ENCODE measurements at places on chromosomes 11 and 22.

DNA sequence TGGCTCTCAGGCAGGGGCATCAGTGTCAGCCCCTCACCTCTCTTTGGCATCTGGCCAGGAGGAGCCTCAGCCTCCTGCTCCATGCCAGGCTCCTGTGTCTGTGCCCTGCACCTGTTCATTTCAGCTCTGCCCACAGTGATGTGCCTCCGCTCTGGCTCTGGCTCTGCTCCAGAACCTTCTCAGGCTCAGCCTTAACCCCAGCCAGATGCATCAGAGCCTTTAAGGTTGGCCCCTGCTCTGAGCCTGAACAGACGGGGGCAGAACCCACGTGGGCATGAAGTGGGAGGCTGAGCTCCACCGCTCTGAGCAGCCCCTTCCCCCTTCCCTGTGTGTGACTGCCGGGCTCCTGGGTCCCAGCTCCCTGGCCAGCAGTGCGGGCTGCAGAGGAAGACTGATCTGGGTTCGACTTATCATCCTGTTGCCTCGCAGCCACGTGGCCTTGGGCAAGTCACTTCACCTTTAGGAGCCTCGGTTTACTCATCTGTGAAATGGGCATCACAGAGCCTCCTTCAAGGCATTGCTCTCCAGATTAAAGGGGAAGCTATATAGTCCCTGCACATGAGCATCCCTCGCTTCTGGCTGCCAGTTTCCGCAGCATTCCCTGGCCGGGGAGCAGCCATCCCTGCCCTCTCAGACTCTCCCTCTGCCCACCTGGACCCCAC, 44.7 kb upstream of the RTL6 start:
- no peak for DNase-seq

DNA sequence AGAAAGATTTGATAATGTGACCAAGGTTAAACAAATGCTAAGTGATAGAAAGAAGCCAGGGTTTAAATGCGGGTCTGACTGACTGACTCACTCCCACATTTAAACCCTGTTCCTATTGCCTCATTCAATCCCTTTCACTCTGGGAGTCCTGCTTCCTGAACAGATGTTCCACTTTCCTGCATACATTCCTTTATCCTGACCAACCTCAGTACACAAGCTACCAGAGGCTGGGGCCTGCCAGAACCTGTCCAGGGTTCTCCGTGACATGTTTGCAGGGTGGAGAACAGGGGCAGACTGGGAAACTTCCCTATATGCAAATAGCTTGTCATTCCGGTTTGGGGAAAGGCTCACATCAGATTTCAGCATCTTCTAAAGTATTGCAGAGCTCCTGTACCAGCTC, 3.0 kb upstream of the ANKK1 start:
- DNase-seq, result no peak

- DNase-seq, result no peak
These were observed 8.1 kb downstream of the EHD1 start for GRCh38 chr11:64870176-64870892.

DNA sequence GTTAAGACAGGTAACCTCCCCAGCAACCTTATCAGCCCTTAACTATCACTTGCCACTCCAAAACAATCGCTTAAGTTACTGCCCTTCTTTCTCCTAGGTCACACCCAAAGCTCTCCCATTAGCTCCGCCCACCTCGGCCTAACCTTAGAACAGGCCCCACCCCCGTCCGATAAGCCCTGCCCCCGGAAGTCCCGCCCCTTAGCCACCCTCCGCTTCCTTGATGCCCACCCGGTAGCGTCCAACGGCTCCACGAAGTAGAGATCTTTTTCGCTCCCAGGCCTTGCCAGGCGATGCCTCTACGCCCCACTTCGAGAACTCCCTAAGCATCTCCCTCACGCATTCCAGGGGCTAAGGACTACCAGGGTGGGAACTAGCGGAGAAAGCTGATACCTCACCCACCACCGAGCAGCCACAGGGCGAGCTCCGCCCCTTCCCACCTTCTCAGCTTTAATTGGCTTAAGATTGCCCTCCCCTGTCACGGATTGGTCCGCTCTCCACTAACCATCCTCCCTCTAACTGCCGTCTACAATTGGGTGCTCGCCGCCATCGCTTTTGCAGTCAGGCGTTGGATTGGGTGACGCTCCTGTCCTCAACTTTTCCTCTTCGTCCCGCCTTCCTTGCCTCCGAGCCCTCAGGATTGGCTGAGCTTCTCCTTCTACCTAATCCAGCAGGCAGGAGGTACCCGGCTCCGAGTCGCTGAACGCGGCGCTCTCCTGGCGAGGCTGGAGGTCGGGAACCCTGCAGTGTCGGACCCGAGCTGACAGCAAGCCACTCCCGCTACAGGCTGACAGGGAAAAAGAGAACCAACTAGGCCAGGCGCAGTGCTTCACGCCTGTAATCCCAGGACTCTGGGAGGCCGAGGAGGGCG, at the start of gene ZBTB3:
ZBTB3 (minus strand) TSS at position 425 of the 868 bp plus-strand sequence. CDS start 496 bp downstream, outside the sequence.
- peak; percentile 91 for DNase-seq

GRCh38 chr11:83477772-83478171, 191.6 kb upstream of the CCDC90B start:
- DNase-seq, result no peak

Data from T-helper 2 cell (primary cell).